ENCODE measurements at places on chromosomes 7 and 10.

DNA sequence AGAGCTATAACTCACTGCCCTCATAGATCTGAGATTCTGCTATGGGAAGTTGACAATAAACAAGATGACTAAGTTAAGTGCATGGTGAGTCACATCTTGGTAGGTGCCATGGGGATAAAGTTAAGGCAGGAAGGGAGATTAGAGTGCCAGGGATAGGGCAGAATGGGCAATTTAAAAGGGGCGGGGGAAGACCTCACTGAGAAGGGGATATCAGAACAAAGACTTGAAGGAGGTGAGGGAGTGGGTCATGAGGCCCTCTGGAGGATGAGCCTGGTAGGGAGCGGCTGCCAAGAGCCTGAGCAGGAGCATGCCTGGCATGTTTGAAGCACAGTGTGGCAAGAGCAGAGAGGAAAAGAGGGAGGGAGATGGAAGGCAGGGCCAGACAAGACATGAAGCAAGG lies 34.8 kb upstream of the INMT start:
- DNase-seq, result no peak

GRCh38 chr7:41316410-41316809 lies 386.5 kb downstream of the INHBA start:
- no peak for DNase-seq

DNA sequence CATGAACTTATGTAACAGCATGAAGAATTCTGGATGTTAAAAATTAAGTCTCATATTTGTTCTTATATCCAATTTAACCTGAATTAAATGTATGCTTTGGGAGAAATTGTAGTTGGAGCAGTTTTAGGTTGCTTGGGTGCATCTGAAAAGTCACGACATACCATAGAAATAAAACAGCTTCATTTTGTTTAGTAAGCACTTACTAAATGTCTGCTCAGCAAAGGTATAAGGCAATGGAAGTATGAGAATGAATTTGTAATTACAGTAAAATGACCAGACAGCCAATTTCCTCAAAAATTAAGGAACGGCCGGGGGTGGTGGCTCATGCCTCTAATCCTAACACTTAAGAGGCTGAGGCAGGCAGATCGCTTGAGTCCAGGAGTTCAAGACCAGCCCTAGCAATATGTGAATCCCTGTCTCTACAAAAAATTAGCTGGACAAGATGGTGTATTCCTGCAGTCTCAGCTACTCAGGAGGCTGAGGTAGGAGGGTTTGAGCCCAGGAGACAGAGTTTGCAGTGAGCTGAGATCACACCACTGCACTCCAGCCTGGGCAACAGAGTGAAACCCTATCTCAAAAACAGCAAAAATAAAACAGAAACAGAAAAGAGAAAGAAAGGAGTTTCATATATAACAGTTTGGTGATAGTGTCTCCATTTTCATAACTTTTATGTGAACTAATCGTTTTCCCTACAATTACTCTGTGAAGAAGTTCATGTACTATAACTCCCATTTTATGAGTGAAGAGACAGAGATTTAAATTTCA lies 47.2 kb upstream of the KLF6 start:
- no peak for DNase-seq

DNA sequence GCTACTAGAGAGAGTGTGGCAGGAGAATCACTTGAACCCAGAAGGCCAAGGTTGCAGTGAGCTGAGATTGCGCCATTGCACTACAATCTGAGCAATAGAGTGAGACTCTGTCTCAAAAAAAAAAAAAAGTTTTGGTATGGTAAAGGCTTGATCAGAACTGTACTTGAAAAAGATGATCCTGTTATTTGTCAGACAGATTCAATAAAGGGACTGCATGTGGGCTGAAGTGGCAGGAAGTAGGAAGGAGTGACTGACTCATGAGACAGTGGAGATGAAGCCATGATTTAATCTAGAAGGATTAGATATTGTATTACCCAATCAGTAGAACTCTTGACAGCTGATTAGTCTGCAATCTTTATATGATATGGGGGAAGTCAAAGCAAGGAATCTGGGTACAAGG lies 2.7 kb upstream of the TMEM254 start:
- DNase-seq, result no peak

- no peak for DNase-seq
These were observed 35.2 kb downstream of the MCU start for GRCh38 chr10:72727130-72727529.

GRCh38 chr10:122521011-122521410 lies 39.5 kb upstream of the DMBT1 start:
- DNase-seq, result no peak

- DNase-seq, result peak; percentile 59
These were observed at the start of gene ADAP1 for GRCh38 chr7:954330-955238. Gene ADAP1, minus strand, starts transcription at chr7:954680. Its CDS starts 203 bp downstream, at chr7:954477.

- no peak for DNase-seq
These were observed 36.6 kb downstream of the ABCB5 start for GRCh38 chr7:20651960-20652544.

DNA sequence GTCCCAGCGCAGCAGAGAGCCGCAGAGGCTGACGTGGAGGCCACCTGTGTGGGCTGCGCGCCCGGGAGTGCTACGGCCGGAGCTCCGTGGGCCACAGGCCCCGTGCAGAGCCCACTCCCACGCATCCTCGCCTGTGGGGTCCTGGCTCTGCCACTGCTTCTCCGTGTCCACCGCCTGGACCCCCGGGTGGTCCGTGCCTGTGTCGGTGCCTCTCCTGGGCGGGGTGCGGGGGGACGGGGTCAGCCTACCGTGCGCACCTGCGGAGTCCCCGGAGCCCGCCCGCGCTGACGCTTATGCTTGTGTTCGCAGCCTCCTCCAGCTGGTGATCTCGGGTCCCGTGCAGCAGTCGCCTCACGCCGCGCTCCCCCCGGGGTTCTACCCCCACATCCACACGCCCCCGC lies 7.8 kb upstream of the ZNF853 start:
- DNase-seq, result no peak

DNA sequence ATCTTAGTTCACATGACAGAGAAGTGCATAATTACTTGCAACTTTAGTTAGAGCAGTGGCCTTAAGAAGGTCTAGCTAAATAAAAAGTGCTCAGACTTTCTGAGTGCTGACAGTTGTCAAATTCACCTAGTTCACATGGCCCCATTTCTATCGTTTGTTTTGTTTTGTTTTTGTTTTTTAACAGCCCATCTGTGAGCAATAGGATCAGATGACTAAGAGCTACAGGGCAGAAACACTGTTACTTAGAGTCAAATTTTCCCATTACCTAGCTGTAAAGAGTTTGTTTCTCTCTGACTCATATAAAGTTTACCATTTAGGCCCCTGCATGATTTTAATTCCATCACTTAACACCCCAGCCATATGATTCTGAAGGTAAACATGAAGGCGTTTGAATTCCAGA lies 18.8 kb downstream of the CAV1 start:
- no peak for DNase-seq

DNA sequence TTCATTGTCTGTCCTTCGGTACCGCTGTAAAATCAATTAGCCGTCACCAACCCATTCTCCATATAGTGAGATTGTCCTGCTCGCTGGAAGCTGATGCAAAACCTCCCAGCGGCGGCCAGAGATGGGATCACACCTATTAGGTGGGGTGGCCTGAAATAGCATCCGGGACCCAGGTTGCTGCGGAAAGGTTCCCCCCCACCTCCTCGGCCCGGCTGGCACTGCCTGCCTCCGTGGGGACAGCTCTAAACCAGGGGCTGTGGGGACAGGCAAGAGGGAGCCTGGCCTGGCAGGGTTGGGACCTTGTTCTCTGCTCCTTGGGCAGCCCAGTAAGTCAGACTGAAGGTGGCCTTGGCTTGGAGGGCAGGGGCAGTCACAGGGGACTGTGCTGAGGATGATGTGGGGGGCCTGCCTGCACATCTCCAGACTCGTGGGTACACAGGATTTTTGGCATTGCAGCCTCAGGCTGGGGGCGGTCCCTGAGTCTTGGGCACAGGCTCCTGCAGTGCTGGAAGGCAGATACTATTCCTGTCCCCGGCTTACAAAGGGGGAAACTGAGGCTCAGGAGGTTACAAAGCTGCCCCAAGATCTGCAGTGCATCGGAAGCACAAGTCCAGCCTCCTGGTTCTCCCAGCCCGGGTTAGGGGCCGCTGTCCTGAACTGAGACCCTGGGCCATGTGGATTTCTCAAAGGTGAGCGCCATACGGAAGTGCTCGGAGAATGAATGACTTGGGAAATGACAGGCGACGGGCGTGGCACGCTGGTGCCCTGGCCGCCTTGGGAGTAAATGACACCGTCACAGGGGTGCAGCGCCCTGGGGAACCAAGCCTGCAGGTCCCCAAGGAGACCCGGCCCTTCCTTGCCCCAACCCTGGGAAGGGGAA lies 65.6 kb downstream of the UNCX start:
- no peak for DNase-seq

DNA sequence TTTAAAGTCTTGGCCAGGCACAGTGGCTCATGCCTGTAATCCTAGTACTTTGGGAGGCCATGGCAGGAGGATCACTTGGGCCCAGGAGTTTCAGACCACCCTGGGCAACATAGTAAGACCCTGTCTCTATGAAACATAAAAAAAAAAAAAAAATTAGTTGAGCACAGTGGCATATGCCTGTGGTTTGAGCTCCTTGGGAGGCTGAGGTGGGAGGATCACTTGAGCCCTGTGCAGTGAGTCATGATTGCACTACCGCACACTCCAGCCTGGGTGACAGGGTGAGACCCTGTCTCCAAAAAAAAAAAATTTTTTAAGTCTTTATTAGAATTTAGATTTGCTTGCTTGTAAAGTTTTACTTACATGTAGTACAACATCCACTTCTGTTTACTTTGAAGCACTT lies 14.0 kb downstream of the WNT2 start:
- no peak for DNase-seq

- no peak for DNase-seq
These were observed 347.5 kb downstream of the DNAJB6 start for GRCh38 chr7:157684157-157684908.

- no peak for DNase-seq
These were observed 40.8 kb upstream of the HECW1 start for GRCh38 chr7:43071604-43072003.

- DNase-seq, result no peak
These were observed 38.0 kb upstream of the CAV2 start for GRCh38 chr7:116461500-116461899.

- DNase-seq, result no peak
These were observed 2.1 kb upstream of the COX19 start for GRCh38 chr7:977326-978048.

DNA sequence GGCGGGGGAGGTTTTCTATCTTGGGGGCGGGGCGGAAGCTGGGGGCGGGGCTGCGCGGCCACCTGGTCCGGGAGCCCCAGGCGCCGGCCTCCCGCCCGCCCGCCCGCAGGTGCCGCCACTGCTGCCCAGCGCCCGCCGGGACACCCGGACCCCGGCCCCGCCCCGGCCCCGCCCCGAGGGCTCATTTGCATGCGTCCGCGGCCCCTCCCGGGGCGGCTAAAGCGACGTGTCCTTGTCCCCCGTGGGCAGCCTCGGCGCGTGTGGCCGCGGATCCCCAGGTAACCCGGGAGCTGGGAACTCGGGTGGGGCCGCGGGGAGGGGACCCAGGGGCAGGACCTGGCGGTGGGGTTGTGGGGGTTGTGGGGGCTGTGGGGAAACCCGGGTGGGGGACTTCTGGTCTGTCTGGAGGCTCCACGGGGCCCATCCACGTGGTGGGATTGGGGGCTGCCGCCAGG lies at the start of gene BHLHA15:
BHLHA15 (plus strand) TSS at position 219 of the 455 bp plus-strand sequence. CDS start 871 bp downstream, outside the sequence.
- DNase-seq, result no peak

- DNase-seq, result no peak
These were observed 247.8 kb downstream of the DOCK4 start for GRCh38 chr7:111958431-111958830.

DNA sequence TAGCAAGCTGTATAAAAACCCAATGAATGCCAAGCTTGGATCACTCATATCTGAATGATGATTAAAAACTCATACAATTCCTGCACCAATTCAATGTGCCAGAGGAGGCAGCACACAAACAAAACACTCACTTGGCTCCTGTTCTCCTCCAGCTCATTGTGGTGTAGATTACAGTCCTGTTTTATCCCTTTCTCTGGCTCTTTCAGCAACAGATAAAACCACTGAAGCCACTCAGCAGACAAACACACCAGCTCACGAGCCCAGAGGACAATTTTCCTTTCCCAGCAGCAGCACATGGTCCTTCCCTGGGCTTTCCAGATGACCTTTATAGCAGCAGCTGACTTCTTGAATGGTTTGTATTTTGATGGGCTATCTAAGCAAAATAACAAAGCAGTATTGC lies 107.3 kb upstream of the STARD3NL start:
- DNase-seq, result no peak

DNA sequence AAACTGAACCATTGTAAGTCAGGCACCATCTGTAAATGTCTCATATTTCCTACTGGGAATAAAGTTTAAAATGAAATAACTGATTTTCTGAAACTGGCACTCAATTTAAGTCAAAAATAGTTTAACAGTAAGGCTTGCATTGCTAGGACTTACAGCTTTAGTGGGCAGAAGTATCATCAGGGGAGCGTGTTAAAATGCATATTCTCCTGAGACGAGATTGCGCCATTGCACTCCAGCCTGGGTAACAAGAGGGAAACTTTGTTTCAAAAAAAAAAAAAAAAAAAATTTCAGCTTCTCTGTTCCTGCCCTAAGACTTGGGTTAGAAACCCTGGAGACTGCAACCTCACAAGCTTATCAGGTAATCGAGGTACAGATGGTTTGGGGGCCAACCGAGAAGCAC lies 65.4 kb downstream of the UBE3C start:
- no peak for DNase-seq

DNA sequence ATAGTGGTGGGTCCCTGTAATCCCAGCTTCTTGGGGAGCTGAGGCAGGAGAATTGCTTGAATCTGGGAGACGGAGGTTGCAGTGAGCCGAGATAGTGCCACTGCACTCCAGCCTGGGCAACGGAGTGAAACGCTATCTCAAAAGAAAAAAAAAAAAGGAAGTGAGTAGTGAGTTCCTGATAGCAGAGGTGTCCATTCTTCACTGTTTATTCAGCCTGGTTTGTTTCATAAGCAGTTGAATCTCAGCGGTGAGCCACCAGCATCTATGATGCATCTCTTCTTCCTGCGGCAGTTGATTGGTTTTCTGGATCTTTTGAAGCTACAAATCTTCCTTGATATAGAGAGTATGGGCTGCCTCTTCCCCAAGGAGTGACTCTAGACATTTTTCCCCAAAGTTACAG lies 316.1 kb upstream of the MTPN start:
- DNase-seq, result no peak

GRCh38 chr10:3720228-3721019 lies 64.6 kb downstream of the KLF6 start:
- DNase-seq, result no peak

DNA sequence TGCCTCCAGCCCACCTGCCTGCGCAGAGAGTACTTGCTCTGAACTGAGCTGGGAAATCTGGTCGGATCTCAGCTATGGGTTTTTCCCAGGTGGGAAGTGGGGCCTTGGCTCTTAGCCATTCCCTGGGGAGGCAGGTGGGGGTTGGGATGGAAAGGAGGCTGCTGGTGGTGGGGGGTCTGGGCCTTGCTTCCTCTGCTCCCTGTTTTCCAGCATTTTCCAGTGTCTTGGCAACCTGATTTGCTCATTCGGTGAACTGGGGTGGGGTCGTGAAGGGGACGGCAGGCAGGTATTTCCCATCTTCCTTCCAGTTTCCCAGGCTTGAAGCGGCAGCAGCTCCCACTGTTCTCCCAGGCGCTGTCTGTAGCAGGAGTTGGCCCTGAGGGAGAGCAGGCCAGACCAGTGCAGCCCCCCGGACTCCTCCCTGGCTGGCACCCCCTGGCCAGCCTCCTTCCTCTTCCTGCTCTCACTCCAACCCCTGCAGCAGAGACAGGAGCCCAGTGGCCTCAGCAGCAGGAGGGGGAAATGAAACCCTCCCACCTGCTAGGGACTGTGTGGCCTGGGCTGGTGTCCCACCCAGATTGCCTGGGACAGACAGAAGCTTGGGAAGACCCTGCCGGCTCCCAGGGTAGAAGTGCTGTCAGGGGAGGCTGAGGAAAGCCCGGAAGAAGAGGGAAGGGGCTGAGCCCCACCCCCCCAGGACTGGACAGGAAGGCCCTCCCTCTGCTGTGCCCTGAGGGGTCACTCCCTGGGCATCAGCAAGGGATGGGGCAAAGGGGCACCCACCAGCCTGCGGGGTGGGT lies 6.6 kb downstream of the TRIM8 start:
- DNase-seq, result no peak
